ENCODE measurements at places on chromosomes 2 and 18. TPM values are rescaled to one million over a fixed set of nuclear protein-coding genes. Genes with fewer than 3 reads are reported as not detected.

The MALT1 gene
- total RNA-seq: 10.4 TPM

The ARHGAP25 gene
- total RNA-seq: 6.2 TPM

The ESPNL gene
- total RNA-seq: 0.19 TPM

The MEP1B gene
- 0.17 TPM for total RNA-seq

The RAPGEF4 gene
- 7.1 TPM for total RNA-seq

The CCNYL1 gene
- total RNA-seq: 9.9 TPM

The SLC4A5 gene
- total RNA-seq: 2.9 TPM

The MARCHF4 gene
- not detected for total RNA-seq

DNA sequence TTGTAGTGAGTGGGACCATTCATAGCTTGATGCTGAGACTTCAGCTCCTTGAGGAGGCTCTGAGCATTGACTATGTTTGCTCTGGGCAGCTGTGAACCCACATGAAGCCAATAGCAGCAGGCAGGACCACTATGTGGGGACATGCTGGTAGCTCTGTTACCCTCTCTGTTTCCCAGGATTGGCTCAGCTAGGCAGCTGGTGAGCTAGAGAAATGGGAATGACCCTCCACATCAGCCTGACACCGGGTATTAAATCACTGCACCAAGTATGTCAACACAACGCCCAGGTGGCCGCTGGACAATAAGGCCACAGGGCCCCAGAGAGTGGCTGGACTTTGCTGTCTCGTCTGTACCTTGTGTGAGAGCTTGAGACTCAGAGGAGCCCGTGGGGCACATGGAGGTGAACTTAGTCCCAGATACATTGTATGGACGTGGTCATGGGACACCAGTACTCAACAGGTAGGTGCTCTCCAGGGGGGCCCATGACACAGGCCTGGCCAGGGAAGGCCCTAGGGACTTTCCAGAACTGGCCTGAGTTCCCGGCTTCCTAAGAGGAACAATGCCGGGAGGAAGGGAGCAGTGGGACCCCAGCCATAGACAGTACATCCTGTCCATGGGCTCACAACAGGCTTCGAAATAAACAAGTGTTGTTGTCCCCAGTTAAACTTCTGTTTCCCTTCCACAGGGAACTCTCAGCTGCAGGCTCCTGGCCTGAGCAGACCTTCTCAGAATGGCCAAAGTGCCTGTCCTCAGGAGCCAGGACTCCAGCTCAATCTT, 35.2 kb downstream of the HS1BP3 start:
- peaks cover under 1% of the 10 kb centered on the region for H3K36me3 ChIP-seq
- peak; percentile 64 for DNase-seq
- no peaks in the 10 kb centered on the region for H3K27me3 ChIP-seq
- peaks cover 96% of the 10 kb centered on the region for H3K4me1 ChIP-seq
- peak overlapping the region; percentile 95 for H3K27ac ChIP-seq

GRCh38 chr2:174450021-174450816, 36.6 kb downstream of the GPR155 start:
- no peaks in the 10 kb centered on the region for H3K36me3 ChIP-seq
- H3K4me1 ChIP-seq: no peaks in the 10 kb centered on the region
- H3K27me3 ChIP-seq: no peaks in the 10 kb centered on the region
- no peak for DNase-seq
- H3K27ac ChIP-seq: no peak overlapping the region
- no peak overlapping the region for H3K4me3 ChIP-seq

- H3K36me3 ChIP-seq: peaks cover 54% of the 10 kb centered on the region
- H3K27ac ChIP-seq: no peak overlapping the region
- H3K4me1 ChIP-seq: no peaks in the 10 kb centered on the region
- no peak overlapping the region for H3K4me3 ChIP-seq
Measured at GRCh38 chr18:79361766-79362522, 33.8 kb upstream of the NFATC1 start.

- no peaks in the 10 kb centered on the region for H3K27me3 ChIP-seq
- H3K4me1 ChIP-seq: peaks cover 14% of the 10 kb centered on the region
- no peaks in the 10 kb centered on the region for H3K36me3 ChIP-seq
- no peak overlapping the region for H3K4me3 ChIP-seq
Measured at GRCh38 chr2:28359222-28360057, 33.2 kb upstream of the FOSL2 start.

GRCh38 chr2:218856167-218856895, 3.3 kb upstream of the WNT6 start:
- H3K27me3 ChIP-seq: peaks cover 77% of the 10 kb centered on the region
- H3K36me3 ChIP-seq: no peaks in the 10 kb centered on the region
- H3K4me3 ChIP-seq: no peak overlapping the region
- H3K4me1 ChIP-seq: peaks cover 7% of the 10 kb centered on the region
- no peak overlapping the region for H3K27ac ChIP-seq
- DNase-seq: no peak

DNA sequence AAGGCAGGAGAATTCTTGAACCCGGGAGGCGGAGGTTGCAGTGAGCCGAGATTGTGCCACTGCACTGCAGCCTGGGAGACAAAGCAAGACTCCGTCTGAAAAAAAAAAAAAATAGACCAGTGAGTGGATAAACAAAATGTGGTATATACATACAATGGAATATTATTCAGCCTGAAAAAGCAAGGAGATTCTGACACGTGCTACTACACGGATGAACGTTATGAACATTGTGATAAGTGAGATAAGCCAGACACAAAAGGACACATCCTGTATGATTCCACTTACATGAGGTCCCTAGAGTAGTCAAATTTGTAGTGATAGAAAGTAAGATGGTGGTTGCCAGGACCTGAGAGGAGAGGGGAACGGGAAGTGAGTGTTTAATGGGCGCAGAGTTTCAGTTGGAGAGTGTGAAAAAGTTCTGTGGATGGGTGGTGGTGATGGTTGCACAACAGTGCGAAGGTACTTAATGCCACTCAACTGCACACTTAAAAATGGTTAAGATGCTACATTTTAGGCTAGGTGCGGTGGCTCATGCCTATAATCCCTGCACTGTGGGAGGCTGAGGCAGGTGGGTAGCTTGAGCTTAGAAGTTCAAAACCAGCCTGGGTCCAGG, 38.3 kb downstream of the NIFK start:
- no peak overlapping the region for H3K4me3 ChIP-seq
- peaks cover 9% of the 10 kb centered on the region for H3K4me1 ChIP-seq
- no peak for DNase-seq
- H3K36me3 ChIP-seq: no peaks in the 10 kb centered on the region
- no peak overlapping the region for H3K27ac ChIP-seq

GRCh38 chr2:229622495-229623355, 91.6 kb downstream of the DNER start:
- H3K4me1 ChIP-seq: no peaks in the 10 kb centered on the region
- no peak overlapping the region for H3K27ac ChIP-seq
- no peak for DNase-seq
- H3K36me3 ChIP-seq: no peaks in the 10 kb centered on the region
- H3K27me3 ChIP-seq: no peaks in the 10 kb centered on the region

- no peaks in the 10 kb centered on the region for H3K4me1 ChIP-seq
- no peak overlapping the region for H3K4me3 ChIP-seq
- H3K27me3 ChIP-seq: no peaks in the 10 kb centered on the region
- H3K36me3 ChIP-seq: no peaks in the 10 kb centered on the region
- H3K27ac ChIP-seq: no peak overlapping the region
Measured at GRCh38 chr2:48851161-48851560, 95.6 kb upstream of the LHCGR start.

DNA sequence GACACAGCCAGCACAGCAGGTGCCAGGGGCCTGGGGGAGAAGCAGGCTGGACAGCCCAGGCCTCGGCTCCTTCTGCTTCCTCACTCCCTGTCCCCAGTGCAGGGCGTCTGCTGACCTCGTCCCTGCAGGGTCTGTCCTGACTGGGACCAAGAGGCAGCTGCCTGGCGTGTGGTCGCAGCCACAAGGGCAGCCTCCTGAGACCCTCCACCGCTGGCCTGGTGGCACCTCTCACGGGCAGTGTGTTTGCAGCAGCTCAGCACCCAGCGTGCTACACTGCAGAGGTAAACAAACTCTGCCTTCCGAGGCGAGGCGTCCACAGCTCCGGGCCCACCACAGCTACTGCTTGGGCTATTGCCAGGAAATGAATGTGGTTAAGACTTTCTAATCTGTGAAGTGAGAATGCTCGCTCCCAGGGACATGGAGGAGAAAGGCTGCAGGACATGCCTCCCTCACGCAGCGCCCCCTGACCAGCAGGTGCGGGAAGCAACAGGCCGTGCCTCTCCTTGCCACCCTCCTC, 46.1 kb upstream of the HPCAL1 start:
- no peaks in the 10 kb centered on the region for H3K27me3 ChIP-seq
- no peak overlapping the region for H3K27ac ChIP-seq
- no peaks in the 10 kb centered on the region for H3K4me1 ChIP-seq
- H3K36me3 ChIP-seq: no peaks in the 10 kb centered on the region
- no peak overlapping the region for H3K4me3 ChIP-seq
- DNase-seq: no peak

- no peak for DNase-seq
- H3K27me3 ChIP-seq: no peaks in the 10 kb centered on the region
- no peak overlapping the region for H3K4me3 ChIP-seq
- no peak overlapping the region for H3K27ac ChIP-seq
Measured at GRCh38 chr2:10792660-10793400, 19.8 kb downstream of the PDIA6 start.

GRCh38 chr2:52454962-52455361, 1312.6 kb upstream of the CHAC2 start:
- no peaks in the 10 kb centered on the region for H3K4me1 ChIP-seq
- H3K27ac ChIP-seq: no peak overlapping the region
- H3K4me3 ChIP-seq: no peak overlapping the region
- H3K36me3 ChIP-seq: no peaks in the 10 kb centered on the region

DNA sequence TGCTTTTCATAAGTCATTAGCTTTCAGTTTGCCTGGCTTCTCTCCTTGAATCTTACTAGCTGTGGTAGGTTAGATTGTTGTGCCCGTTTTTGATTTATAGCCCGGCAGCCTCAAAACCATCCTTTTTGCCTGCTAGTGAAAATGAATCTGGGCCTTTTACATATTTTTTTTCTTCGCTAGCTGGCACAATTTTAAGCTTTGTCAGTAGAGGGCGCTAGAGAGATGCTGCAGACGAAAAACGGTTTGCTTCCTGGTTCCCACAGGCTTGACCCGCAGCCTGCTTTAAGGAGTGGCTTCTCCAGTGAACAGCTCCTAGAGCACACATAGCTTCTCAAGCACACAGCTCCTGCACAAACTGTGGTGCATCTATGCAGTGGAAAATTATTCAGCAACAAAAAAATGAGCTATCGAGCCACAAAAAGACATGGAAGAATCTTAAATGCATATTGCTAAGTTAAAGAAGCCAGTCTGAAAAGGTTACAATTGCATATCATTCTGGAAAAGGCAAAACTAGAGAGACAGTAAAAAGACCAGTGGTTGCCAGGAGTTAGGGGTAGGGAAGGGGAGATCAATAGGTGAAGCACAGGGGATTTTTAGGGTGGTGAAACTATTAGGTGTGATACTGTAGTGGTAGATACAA, 47.9 kb downstream of the E2F6 start:
- no peak overlapping the region for H3K27ac ChIP-seq
- H3K27me3 ChIP-seq: no peaks in the 10 kb centered on the region
- peaks cover 13% of the 10 kb centered on the region for H3K4me1 ChIP-seq
- no peaks in the 10 kb centered on the region for H3K36me3 ChIP-seq
- H3K4me3 ChIP-seq: no peak overlapping the region

GRCh38 chr2:62398356-62398755, 107.6 kb downstream of the TMEM17 start:
- DNase-seq: no peak
- H3K36me3 ChIP-seq: no peaks in the 10 kb centered on the region
- H3K27ac ChIP-seq: no peak overlapping the region
- H3K4me1 ChIP-seq: peaks cover 5% of the 10 kb centered on the region
- H3K27me3 ChIP-seq: no peaks in the 10 kb centered on the region

GRCh38 chr18:46652372-46652771, 4.6 kb downstream of the LOXHD1 start:
- H3K4me3 ChIP-seq: no peak overlapping the region
- H3K27ac ChIP-seq: no peak overlapping the region
- DNase-seq: no peak
- H3K4me1 ChIP-seq: no peaks in the 10 kb centered on the region

DNA sequence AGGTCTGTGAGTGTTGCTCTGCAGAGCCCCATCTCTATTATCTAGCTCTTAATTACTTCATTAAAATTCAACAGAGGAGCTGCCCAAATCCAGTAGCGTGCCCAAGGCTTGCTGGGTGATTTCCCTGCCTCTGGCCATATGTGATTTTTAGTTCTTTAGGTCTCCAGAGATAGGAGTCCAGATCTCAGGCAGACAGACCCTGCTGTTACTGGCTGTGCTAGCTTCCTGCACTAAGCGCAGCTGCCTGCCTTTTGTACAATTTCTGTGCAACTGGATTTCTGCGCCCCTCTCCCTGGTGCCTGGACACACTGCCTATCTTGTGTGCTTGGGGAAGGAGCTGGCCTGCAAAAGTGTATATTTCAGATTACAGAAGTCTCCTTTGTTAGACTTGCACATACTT, 136.5 kb downstream of the TDRD15 start:
- H3K4me3 ChIP-seq: no peak overlapping the region
- H3K27me3 ChIP-seq: no peaks in the 10 kb centered on the region
- DNase-seq: no peak
- no peak overlapping the region for H3K27ac ChIP-seq
- no peaks in the 10 kb centered on the region for H3K36me3 ChIP-seq

DNA sequence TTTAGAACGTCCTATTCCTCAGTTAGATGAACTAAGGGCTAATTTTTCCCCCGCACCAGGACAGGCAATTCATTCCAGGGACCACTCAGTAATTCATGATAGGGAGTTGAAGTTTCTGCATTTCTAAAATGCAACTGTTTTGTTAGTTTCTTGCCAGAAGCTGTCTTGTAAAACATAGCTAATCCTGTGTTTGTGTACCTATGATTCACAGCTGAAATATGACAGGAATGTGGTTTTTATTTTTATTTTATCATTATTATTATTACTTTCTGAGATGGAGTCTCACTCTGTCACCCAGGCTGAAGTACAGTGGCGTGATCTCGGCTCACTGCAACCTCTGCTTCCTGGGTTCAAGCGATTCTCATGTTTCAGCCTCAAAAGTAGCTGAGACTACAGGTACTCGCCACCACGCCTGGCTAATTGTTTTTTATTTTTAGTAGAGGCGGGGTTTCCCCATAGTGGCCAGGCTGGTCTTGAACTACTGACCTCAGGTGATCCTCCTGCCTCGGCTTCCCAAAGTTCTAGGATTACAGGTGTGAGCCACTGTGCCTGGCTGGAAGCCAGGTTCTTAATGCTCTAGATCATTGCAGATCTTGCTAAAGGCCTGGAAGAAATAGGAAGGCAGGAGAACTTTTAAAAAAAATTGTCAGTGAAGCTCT, 154.8 kb upstream of the FHL2 start:
- DNase-seq: no peak
- H3K36me3 ChIP-seq: no peaks in the 10 kb centered on the region
- peaks cover 3% of the 10 kb centered on the region for H3K4me1 ChIP-seq
- H3K27ac ChIP-seq: no peak overlapping the region
- H3K4me3 ChIP-seq: no peak overlapping the region

DNA sequence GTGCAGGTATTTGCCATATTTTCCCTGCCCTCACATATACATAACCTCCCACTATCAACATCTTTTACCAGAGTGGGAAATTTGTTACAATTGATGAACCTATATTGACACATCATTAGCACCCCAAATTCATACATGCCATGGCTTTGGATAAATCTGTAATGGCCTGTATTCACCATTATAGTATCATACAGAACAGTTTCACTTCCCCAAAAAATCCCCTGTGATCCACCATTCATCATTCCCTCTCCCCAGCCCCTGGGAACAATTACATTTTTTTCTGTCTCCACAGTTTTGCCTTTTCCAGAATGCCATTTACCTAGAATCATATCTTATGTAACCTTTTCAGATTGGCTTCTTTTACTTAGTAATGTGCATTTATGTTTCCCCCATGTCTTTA, 494.5 kb downstream of the RNF144A start:
- no peaks in the 10 kb centered on the region for H3K36me3 ChIP-seq
- H3K27me3 ChIP-seq: no peaks in the 10 kb centered on the region
- H3K4me3 ChIP-seq: no peak overlapping the region
- no peak overlapping the region for H3K27ac ChIP-seq
- H3K4me1 ChIP-seq: no peaks in the 10 kb centered on the region
- no peak for DNase-seq

All from heart left ventricle (tissue), 16 donors.